H9 (cell line): ENCODE measurements at places on chromosomes 16 and 17.

GRCh38 chr17:47990962-47991731 is 20.2 kb downstream of the CDK5RAP3 start:
- DNase-seq, result peak; percentile 77

DNA sequence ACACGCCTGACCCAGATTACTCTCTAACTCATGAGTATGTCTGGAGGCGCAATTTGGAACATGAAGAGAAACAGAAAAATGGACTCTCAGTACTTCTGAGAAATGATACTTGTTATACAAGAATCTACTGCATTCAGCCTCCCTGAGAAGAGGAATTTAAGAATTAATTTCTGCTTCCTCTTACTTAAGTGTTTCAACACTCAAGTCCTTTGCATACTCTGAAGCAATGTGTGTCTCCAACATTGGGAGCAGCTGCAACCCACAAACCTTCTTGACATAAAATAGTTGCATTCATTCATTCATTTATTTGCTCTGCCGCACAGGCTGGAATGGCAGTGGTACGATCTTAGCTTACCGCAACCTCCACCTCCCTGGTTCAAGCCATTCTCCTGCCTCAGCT is 199.8 kb downstream of the NPIPA7 start:
- no peak for DNase-seq

GRCh38 chr17:41710472-41711090 is 1.6 kb upstream of the GAST start:
- DNase-seq, result no peak

DNA sequence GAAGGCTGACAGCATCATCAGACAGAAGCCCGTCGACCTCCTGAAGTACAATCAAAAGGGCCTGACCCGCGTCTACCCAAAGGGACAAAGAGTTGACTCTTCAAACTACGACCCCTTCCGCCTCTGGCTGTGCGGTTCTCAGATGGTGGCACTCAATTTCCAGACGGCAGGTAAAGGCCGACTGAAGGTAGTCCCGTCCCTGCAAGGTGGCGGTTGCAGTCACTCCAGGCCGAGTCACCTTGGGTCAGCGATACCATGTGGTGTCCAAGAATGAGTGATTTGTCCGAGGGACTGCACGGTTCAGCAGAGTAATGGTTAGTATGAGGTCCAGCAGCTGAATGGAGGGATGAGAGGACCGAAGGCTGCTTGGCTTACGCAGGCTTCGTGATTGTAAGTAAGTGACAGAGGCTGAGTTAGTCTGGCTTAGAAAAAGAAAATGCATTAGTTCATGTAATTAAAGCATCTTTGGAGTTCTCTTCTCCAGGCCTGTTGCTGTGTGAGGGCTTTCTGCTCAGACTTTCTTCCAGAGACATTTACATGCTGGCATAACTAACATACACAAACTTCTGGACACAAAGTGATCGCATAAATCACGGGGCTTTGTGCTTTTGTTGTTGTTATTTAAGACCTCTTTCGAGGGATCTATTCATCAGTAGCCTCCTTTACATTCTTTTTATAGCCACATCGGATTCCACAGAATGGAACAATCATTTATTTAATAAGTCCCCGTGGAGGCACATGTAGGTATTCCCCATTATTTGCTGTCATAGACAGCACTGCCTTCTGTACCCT is 74.9 kb downstream of the SDR42E1 start:
- peak; percentile 20 for DNase-seq

DNA sequence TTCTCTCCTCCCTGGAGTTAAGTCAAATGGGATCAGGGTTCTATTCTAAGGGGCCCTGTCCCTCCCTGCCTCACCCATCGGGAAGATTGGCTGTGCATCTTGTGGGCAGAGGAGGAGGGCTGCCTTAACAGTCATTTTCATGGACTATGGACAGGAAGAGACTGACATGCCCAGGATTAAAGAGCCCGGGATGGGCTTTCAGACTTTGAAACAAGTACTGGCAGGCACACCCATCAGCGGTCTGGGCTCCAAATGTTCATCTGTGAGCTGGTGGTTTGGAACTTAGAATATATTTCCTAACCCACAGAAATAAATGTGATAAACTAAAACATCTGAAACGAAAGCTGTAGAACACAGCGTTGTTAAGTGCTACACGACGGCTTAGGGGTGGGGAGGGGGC is 6.5 kb downstream of the SLC6A4 start:
- DNase-seq, result no peak

DNA sequence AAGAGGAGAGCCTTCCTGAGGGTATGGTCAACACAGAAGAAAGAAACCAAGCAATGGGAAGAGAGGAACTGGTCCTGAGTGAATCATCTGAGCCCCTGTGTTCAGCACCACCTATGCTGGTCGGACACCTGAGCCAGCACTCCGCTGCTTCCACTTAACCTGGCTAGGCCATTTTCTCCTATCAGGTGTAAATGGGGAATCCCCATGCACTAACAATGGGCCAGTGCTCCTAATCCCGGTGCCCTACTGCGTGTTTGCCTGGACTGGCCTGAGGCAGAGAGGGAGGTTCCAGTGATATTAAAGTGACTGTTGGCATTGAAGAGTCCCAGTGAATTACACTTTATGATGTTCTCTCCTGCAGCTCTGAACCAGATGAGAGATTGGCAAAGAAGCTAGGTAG is 34.4 kb upstream of the XYLT2 start:
- DNase-seq, result no peak

DNA sequence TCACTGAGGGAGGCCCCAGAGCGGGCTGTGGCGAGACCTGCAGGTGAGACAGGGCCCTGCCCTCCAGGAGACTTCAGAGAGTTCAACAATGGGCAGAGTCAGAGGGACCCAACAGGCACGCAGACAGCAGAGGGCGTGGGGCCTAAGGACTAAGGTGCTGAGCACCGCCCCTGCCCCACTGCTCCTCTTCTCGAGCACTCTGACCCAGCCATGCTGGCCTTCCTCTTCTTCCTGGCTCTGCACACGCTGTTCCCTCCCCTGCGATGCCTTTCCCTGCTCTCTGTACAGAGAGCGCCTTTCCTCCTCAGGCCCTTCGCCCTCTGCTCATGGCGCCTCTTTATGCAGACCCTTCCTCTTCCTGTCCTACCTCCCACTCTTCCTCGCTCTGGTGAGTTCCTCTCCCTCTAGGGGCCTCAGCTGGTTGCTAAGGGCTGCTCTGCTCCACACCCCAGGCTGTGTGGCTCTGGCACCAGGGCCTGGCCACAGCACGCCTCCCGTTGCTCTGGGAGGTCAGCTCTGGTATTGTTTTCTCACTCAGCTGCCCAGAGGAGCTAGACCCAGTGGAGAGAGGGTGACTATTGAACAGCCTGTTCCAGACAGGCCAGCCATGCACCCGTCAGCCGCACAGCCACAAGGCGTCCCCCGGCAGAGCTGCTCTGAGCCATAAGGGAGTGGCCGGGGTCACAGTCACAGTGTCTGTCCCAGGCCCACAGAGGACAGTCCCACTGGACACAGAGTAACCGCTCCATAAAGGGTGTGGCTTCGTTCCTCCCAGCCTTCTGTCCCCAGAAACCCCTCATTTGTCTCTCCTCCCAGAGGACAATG is 13.6 kb upstream of the RASD1 start:
- no peak for DNase-seq

DNA sequence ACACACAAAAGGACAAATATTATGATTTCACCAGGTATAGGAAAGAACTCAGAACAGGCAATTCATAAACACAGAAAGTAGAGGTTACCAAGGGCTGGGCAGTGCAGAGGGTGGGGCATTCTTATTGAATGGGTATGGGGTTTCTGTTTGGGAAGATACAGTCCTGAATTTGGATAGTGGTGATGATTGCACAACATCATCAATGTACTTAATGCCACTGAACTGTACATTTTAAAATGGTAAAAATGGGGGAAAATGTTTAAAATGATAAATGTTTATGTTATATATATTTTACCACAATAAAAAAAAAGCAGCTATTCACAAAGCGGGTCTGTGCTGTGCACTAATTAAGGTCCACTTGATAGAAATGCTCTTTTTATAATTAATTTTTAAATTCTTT is 72.6 kb upstream of the FA2H start:
- no peak for DNase-seq

GRCh38 chr16:89898201-89898967 is 20.3 kb upstream of the MC1R start:
- no peak for DNase-seq

DNA sequence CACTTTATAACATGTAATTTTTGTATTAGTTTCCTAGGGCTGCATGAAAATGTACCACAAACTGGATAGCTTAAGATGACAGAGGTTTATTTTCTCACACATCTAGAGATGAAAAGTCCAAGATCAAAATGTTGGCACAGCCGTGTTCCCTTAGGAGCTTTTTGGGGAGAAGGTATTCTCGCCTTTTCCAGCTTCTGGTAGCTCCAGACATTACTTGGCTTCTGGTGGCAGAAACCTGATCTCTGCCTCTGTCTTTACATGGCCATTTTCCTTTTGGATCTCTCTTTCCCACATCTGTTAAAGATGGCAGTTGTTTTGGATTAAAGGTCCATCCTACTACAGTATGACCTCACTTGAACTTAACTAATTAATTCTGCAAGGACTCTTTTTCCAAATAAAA is 885.7 kb upstream of the CDH8 start:
- no peak for DNase-seq

- peak; percentile 7 for DNase-seq
Measured at GRCh38 chr16:57611706-57612105, 16.7 kb upstream of the ADGRG1 start.

DNA sequence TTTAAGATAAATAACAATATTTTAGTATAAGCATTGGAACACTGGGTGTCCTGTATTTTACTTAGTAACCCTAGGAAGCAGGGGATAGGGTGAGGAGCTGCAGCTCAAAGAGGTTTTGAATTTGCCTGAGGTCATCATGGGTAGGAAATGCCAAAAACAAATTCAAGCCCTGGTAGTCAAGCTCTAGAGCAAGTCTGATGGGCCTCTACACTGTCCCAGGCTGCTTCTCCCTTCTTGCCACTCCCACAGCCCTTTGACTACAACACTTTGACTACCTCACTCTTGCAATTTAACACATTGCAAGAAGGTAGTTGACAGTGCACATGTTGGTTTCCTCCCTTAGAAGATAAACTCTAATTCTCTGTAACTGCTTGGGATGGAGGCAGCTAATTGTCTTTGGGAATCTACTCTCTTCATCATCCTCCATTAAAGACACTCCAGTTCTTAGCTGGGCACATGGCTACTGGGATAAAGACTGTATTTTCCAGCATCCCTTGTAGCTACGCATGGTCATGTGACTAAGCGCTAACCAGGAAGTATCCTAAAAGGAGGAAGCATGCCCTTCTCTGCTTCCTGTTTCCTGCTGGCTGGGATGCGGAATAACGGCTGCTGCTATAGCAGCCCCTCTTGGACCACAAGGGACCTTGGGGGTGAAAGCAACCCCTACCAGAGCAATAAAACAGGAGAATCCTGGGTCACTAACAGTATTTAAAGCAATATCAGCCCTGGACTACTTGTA is 30.7 kb upstream of the SSTR2 start:
- DNase-seq, result no peak

GRCh38 chr17:9095390-9095789 is 74.1 kb downstream of the NTN1 start:
- no peak for DNase-seq

DNA sequence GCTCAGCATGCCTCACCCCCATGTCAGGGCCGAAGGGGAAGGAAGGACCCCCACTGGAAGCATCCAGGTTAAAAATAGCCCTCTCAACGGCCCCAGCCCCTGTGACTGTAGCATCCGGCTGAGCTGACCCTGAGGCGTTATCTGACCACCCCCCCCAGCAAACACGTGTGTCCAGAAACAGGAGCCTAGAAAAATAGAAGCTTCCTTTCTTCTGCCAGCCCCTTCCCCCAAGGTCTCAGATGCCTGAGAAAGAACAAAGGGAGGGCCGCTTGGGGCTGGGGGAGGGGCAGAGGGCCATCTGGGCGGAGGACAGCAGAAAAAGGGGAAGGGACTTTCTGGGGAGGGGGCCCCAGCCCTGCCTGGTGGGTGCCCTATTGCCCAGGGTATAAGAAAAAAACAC is 55.8 kb downstream of the ACTG1 start:
- no peak for DNase-seq

DNA sequence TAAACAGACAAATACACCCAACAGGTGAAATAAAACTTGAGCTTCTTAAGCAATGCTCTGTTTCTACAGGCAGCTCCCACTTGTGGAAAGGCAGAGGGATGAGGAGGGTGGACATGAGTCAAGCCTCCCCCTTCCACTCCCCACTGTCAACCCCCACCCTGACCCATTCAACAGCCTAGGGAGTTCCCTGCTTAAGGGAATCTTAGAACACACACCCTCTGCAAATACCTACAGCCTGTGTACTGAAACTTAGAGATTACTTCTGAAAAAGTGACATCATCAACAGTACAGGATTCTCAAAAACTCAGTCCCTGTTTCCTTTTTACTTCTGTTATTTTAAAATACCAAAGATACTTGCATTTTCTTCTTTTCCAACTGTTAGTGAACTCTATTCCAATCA is 345.4 kb downstream of the SOX9 start:
- DNase-seq, result no peak
